Amygdala (tissue), 56 donors: ENCODE measurements at places on chromosomes 6 and 20.

DNA sequence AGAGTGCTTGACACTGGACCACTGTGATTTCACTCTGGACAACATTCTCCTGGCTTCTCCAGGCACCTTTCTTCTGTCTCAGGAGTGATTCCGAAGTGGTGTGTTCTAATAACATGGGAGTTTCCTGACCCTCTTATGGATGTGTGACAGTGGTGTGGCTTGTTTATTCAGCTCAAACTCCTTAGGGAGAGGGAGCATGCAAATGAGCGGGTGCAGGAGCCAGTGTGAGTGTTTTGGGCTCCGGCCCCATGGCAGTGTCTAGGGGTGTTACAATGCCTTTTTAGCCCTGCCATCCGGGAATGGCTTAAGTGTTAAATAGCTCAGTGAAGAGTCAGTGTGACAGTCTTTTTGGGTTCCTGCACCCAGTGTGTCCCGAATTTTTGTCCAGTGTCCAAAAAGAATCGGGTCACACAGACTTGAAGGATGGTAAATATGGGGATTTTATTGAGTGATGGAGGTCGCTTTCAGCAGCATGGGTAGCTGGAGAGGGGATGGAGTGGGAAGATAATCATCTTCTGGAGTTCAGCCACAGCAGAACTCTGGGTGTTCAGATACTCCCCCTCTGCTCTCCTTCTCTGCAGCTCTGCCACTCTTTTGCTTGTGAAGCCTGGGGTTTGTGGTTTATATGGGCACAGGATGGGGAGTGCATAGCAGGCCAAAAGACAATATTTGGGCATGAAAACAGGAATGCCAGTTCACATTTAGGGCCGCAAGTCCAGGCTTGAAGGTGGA, 928.9 kb upstream of the CITED2 start:
- no peak for DNase-seq

DNA sequence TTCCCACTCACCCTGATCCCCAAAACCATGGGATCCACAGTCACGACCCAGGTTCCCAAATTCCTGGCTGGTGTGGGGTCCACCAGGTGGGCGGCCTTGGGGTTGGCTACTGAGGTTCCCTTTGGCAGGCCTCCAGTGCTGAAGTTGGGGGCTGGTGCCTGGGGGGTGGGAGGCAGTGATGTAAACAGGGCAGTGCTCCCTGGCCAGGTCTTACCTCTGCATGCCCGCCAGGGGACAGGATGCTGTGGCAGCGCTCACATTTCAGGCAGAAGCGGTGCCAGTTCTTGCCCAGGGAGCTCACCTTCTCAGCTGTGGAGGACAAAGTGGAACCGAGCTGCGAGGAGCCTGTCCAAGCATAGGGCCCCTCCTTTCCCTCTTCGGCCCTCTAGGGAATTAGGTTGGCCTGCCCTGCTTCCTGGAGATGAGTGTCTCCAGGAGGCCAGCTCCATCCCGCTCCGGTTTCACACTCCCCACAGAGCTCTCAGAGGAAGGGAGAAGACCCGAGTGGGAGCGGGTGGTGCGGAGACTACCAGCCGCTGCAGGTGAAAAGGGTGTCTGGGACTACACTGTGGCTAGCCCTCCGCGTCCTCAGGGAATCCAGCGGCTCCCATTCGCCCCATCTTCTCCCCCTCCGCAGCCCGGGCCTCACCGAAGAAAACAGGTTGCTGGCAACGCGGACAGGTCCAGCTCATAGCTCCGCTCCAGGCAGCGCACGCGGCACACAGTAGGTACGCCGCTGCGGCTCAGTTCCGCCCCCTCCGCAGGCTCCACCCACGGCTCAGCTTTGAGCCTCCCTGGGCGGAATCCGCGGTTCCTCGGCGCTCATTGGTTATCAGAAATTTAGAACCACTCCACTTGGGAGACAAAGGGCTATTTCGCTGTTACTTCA, at the start of gene CRIP3:
CRIP3 (minus strand) TSS at position 726 of the 889 bp plus-strand sequence; CDS start at position 692, 34 bp downstream.
- peak; percentile 3 for DNase-seq

DNA sequence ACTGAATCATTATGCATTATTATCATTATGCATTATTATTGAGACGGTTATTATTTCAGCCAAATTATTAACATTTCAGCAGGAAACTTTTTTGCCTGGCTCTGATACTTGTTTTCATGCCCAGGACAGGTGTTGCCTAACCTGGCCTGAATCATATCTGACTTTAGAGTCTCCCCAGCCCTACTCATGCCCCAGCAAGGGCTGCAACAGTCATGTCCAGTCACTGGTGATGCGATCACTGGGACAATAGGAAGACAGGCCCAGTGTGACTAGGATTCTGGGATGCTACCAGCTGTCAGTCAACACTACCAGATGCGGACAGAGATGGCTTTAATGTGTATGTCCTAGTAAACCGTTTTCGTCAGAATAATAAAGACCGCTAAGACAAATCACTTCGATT, 285.0 kb downstream of the KHDC1L start:
- no peak for DNase-seq

GRCh38 chr6:135118134-135118730, 62.9 kb upstream of the MYB start:
- DNase-seq, result no peak

- DNase-seq, result no peak
Observed at GRCh38 chr6:42217157-42217518, 523 bp downstream of the MRPS10 start.

DNA sequence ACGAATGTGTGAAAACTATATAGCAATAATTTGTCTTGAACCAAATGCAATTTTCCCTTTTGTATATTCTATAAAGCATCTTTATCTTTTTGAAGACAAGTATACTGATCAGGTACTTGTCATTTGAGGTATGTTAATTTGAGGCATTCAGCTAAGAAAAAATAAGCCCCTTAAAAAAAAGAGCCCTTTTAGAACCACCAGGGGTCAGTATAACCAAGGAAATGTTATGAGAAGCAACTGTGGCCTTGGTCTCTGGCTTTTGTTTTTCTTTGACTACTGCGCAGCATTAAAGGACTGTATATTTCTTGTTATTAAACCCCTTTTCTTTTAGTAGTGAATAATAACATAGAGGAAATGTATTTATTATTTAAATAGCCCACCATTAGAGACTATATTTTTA, 43.1 kb downstream of the CD109 start:
- DNase-seq, result no peak

- no peak for DNase-seq
Observed at GRCh38 chr6:25486550-25486949, 165.5 kb upstream of the SCGN start.

DNA sequence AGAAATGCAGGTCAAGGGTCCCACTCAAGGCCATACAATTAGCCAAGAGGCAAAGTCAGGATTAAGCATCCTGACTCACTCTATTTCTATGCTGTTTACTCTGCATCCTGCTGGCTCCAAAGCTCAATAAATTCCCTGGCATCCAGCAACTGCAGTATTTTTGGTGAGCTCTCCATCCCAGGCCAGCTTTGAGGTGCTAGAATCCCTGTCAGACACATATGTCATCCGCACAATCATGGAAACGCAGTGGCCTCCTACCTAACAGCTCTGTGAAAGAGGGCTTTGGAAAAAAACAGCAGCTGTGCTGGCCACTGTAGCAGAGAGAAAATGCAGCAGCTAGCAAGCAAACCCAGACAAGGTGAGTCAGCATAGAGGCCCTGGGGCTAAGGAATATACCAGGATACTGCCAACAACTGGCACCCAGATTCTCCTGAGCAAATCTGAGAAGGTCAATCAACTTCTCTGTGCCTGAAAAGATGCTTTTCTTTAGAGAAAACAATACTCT, 58.4 kb downstream of the ANKEF1 start:
- DNase-seq, result no peak

DNA sequence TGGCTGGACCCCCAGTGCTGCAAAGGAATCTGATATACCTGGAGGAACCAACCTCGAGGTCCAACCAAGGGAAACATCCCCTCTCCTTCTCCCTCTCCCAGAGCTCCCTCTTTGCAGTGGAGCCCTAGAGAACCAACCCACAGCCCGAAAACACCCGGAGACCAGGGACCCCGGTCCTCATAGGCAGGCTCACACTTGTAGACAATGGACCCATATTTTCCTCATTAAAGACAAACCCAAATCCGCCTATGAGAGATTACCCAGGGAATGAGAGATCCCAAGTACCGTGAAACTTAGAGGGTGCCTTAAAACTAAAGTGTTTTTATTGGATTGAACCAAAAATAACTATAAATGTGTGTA, 9.6 kb upstream of the FOXF2 start:
- DNase-seq, result no peak

DNA sequence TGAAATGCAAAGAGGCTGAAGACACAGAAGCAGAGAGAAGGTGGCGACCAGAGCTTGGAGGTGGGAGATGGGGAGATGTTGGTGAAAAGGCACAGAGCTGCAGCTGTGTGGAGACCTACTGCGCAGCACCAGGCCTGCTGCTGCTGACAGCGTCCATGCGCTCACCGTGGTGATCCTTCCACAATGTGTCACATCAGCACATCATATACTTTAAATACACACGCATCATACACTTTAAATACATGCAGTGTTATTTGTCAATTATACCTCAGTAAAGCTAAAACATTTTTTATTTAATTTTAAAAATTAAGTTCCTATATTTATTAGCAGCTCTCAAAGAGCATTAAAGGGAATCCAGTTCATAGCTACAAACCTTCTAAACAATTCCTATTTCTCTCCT, 200.9 kb downstream of the TTLL2 start:
- DNase-seq, result no peak

GRCh38 chr6:170056278-170056711, 234.6 kb downstream of the DLL1 start:
- DNase-seq, result no peak

DNA sequence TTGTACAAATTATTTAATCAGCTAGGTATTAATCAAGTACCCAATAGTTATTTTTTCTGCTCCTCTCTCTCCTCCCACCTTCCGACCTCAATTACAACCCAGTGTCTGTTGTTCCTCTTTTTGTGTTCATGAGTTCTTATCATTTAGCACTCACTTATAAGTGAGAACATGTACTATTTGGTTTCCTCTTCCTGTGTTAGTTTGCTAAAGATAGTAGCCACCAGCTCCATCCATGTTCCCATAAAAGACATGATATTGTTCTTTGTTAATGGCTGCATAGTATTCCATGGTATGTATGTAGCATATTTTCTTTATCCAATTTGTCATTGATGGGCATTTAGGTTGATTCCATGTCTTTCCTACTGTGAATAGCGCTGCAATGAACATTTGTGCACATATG, 652.8 kb upstream of the CITED2 start:
- DNase-seq, result no peak

DNA sequence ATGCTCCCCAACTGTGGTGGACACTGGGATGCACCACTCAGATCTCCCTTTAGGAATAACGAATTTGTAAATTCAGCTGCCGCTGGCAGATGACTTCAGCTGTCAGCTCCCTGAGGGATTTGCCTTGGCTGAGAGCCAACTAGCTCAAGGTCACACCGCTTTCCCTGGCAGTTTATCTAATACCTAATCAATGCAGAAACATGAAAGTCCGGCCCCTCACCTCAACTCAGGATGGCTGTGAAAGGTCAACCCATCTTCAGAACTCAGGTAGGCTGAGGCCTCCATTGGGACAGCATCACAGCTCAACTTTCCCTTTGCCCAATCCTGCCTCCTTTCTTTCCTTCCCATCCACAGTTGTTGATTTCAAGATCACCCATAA, 22.8 kb upstream of the SCGN start:
- DNase-seq, result no peak
